ENCODE measurements at places on chromosomes 4 and X. TPM values are rescaled to one million over a fixed set of nuclear protein-coding genes. Genes with fewer than 3 reads are reported as not detected.

Gene SPARCL1
- total RNA-seq, result not detected

Gene REPS2
- total RNA-seq, result 0.60 TPM

Gene HPGDS
- not detected for total RNA-seq

Gene NMU
- not detected for total RNA-seq

DNA sequence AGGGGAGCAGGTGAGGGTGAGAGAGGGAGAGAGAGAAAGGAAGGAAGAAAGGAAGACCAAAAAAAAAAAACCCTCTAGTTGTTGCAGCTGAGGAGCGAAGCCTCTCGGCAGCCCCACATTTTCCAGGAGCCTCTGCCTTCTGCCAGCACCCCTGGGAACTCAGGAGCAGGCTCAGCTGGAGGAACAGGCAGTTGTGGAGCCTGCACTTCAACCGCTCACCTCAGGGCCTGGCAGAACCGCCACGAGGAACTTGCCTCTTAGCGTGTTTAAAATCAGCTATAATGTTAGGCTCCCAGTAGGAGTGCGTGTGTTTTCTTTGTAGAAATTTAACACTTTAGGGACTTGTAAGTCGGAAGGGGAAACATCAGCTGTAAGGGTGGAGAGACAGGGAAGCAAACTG, 65.7 kb downstream of the SEL1L3 start:
- H3K4me1 ChIP-seq, result no peaks in the 10 kb centered on the region
- peaks cover 51% of the 10 kb centered on the region for H3K36me3 ChIP-seq
- H3K27ac ChIP-seq, result no peak overlapping the region
- DNase-seq, result no peak

- H3K4me1 ChIP-seq, result peaks cover 10% of the 10 kb centered on the region
- no peak overlapping the region for H3K27ac ChIP-seq
- DNase-seq, result peak; percentile 13
- H3K36me3 ChIP-seq, result no peaks in the 10 kb centered on the region
- no peak overlapping the region for H3K4me3 ChIP-seq
Measured at GRCh38 chr4:154329268-154329868, 162.2 kb downstream of the DCHS2 start.

GRCh38 chrX:118183606-118184005, 67.0 kb upstream of the KLHL13 start:
- H3K27ac ChIP-seq, result no peak overlapping the region
- no peak overlapping the region for H3K4me3 ChIP-seq
- no peaks in the 10 kb centered on the region for H3K4me1 ChIP-seq
- no peak for DNase-seq
